ENCODE measurements at places on chromosomes 7 and 10. TPM values are rescaled to one million over a fixed set of nuclear protein-coding genes. Genes with fewer than 3 reads are reported as not detected.

CUBN gene
- polyA plus RNA-seq = 237 TPM

FFAR4 gene
- not detected for polyA plus RNA-seq

ACTR3C gene
- polyA plus RNA-seq = 8.9 TPM

AOAH gene
- 2.5 TPM for polyA plus RNA-seq

NKX2-3 gene
- polyA plus RNA-seq = not detected

SLC16A12 gene
- polyA plus RNA-seq = 27.8 TPM

COL17A1 gene
- 0.97 TPM for polyA plus RNA-seq

AEBP1 gene
- polyA plus RNA-seq = 60.0 TPM

KLF14 gene
- polyA plus RNA-seq = 0.60 TPM

CCDC7 gene
- 6.4 TPM for polyA plus RNA-seq

PDLIM1 gene
- 70.0 TPM for polyA plus RNA-seq

PPP1R17 gene
- polyA plus RNA-seq = not detected

PALD1 gene
- polyA plus RNA-seq = 10.6 TPM

GNGT1 gene
- polyA plus RNA-seq = not detected

TTYH3 gene
- polyA plus RNA-seq = 75.9 TPM

PHYH gene
- polyA plus RNA-seq = 47.4 TPM

FAM25C gene
- not detected for polyA plus RNA-seq

ERVW-1 gene
- 0.58 TPM for polyA plus RNA-seq

GIMAP8 gene
- 8.2 TPM for polyA plus RNA-seq

CCDC146 gene
- polyA plus RNA-seq = 20.9 TPM

NEUROG3 gene
- not detected for polyA plus RNA-seq

Data from right renal cortex interstitium (tissue), 3 donors.